ENCODE measurements at places on chromosomes 3 and 15.

DNA sequence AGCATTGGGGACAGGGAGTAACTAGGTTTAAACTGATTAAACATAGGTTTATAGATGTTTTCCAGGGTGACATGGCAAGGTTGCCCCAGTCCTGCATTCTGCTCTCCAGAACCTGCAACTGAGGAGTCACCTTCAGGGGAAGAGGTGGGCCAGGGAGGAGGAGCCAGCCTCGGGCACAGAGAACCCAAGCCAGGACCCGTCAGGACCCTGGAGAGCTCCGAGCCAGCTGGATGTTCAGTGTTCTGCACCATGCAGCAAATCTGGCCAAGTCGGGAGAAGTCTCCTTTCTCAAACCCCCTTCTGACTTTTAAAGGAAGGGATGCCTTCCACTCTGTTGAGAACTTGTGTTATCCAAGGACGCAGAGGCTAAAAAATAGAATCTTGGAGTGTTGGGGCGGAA, 62.1 kb upstream of the SLC6A11 start:
- no peak for DNase-seq

- no peak for DNase-seq
Observed at GRCh38 chr3:147393943-147394883, 12.1 kb downstream of the ZIC4 start.

DNA sequence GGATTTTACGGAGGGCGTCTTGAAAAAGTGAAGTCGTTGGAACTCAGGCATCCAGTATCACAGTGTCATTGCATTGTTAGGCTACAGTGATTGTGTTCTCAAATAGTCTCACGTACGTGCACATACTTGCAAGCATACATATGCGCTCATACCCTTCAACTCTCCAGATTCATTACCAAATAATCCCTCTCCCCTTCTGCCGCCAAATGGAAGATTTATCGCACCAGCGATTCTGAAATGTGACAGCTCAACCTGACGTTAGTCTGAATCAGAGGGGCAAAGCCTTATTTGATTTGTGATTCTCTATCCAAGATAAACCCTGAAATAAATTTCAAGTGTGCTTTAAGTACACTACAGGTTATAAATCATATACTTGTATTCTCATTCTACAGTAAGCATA, 119.4 kb downstream of the GADL1 start:
- no peak for DNase-seq

GRCh38 chr3:49535971-49536874, 18.1 kb upstream of the BSN start:
- DNase-seq: no peak

GRCh38 chr3:139227165-139227564, 116.7 kb upstream of the MRPS22 start:
- DNase-seq: peak; percentile 73
